Motor neuron (in vitro differentiated cells): ENCODE measurements at places on chromosomes 13 and 19.

DNA sequence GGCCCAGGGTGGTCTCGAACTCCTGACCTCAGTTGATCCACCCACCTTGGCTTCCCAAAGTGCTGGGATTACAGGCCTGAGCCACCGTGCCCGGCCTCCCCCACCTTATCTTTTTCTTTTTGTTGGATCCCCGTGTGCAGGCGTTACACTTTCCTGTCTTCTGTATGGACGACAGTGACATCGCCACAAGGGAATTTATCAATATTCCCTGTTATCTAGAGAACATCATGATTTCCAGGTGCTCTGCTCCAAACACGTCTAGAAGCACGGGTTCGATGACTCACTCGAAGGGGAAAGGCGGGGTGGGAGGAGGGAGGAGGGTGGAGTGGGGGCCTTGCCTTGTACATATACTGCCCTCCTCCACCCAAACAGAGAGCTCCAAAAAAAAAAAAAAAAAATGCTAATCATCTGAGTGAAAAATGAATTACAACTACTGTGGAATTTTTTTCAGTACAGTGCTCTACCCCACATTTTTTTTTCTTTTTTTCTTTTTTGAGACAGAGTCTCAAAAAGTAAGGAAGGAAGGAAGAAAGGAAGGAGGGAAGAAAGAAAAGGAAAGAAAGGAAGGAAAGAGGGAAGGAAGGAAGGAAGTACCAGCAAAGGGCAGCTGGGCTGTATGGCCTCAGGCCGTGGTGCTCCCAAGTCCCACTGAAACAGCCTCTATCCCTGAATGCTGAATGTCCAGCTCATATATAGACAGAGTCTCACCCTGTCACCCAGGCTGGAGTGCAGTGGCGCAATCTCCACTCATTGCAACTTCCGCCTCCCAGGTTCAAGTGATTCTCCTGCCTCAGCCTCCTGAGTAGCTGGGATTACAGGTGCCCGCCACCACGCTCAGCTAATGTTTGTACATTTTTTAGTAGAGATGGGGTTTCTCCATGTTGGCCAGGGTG, 36.8 kb downstream of the INSR start:
- ATAC-seq, result no peak

DNA sequence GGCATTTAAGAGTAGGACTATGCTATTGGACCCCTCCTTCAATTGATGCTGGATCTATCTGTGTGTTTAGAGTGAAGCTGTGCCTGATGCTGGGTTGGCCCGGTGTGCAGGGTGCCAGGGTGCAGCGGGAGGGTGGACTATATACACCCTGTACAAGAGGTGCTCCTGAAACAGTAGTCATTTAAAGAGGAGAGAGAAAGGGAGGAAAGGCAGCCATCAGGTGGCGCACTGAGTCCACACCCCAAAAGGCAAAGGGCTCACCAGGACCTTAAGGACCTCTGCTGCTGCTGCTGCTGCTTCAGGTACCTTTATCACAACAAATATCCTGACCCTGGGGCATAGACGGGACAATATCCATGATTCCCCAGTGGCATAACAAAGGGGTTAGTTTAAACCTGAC, 39.4 kb downstream of the ZNF136 start:
- ATAC-seq, result no peak

DNA sequence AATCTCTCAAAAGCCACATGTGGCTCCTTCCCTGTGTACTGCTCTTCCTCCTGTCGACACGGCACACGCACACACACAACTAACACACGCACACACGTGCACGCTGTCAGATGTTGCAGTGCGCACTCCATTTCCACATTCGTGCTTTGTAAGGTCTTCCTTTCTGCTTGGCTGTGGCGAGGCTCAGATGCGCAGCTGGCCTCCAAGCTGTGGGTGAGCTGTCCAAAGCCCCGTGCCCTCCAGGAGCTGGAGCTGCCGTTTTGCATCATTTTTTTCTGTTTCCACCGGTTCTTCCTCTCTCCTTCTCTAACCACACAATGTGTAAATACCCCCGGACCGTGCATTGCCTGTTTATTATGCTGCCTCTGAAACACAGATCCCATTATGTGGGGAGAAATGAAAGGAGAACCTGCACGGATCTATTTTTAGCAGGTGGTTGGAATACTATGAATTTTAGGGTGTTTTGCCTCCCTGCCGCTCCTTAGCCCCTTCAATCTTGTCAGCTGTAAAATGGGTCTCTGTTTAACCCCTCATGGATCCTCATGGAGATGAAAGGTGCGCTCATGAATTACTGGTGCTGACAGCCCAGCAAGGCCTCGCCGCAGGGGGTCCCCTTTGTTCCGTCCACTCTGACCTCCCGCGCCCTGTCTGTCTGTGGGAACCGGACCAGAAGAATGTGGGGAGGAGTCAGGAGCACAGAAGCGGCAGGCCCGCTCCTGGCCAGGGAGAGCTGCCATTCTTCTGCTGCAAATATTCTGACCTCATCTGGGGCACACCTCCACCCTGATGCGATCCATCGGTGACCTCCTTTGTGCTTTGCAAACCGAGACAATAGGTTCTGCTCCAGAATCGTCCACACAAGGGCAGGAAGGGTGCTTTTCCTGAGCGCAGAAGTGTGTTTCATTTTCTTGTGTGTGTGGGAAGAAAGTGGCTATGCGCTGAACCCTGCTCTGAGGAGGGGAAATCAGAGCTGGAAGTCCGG, 137.7 kb downstream of the SOX1 start:
- ATAC-seq, result peak; percentile 50

DNA sequence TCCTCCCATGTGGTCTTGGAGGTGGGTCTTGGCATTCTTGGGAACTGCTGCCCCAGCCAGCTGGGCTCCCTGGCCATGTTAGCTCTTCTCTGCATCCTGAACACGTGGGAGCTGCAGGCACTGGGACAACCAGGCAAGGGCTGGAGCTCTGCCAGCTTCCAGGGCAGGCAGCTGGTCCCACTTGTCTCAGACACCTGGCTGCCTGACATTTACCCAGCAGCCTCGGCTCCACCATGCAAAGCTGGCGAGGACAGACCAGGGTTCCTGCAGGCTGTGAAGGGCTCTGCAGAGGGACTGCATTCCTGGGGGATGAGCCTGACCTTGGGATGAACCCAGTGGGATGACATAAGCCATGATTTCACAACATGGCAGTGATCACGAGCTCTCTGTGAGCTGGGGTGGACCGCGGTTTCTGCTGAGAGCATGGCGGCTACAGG, 99.0 kb upstream of the TSHZ3 start:
- ATAC-seq, result peak; percentile 96

- ATAC-seq, result peak; percentile 39
Observed at GRCh38 chr13:110156301-110157049, 150.5 kb downstream of the COL4A1 start.

- no peak for ATAC-seq
Observed at GRCh38 chr19:36093146-36093662, 17.7 kb upstream of the OVOL3 start.

DNA sequence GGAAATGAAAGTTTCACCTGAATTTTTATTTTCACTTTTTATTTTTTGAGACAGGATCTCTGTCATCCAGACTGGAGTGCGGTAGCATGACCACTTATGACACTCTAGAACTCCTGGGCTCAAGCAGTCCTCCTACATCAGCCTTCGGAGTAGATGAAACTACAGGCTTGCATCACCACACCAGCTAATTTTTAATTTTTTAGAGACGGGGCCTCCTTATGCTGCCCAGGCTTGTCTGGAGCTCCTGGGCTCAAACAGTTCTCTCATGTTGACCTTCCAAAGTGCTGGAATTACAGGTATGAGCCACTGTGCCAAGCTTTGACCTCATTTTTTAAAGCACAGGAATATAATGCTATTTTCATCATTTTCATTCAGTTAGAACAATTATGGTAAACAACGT, 297.0 kb upstream of the KLHL1 start:
- no peak for ATAC-seq

DNA sequence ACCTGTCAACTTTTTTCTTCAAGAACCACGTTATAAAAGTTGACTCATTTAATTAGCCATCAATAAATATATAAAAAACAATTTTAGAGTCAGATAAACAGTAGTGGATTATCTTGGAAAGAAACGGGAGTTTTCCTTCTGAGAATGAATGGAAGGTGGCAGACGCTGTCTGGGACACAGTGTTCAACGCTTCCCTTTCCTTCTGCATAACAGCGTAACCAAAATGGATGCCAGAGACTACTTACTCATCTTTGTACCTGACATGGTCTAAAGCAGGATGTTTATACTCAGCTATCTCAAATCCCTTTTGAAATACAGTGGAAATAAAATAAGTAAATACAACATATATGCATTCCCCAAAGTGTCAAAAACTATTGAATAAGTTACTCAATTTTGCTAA, 195.2 kb downstream of the LHFPL6 start:
- no peak for ATAC-seq

- no peak for ATAC-seq
Observed at GRCh38 chr19:13057744-13058143, 44.9 kb downstream of the LYL1 start.

GRCh38 chr19:50184196-50184595, 19.2 kb upstream of the MYH14 start:
- no peak for ATAC-seq

DNA sequence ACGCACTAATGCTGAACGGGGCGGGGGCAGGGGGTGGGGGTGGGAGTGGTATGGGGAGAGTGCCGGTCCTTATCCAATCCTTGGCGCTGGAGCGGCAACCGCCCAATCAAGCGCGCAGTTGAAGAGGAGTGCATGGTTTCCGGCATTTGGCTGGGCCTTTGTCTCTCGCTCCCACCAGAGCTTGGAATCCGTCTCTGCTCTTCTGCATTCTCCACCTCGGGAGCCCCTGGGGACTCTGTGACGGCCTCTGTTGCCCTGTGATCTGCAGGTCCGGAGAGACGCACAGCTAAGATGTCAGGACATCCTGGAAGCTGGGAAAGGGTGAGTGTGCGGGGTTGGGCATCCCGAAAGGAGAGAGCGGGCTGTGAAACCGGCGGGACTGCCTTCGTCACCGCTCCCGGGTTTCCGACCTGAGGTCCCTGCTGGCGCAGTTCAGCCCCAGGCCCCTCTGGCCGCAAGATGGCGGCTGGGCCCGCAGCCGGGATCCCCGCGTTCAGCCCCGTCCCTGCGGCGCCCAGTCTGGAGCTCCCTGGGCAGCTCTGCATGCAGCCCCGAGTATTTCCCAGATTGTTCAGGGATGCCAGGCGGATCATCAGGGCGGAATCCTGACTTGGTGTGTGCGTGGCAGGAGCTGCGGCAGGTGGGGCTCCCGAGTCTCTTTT, 53.6 kb upstream of the ZNF254 start:
- ATAC-seq, result peak; percentile 96

- ATAC-seq, result no peak
Observed at GRCh38 chr19:49895566-49896297, 955 bp downstream of the IL4I1 start.
